Caco-2 (cell line): ENCODE measurements at places on chromosomes 5 and 9. TPM values are rescaled to one million over a fixed set of nuclear protein-coding genes. Genes with fewer than 3 reads are reported as not detected.

DNA sequence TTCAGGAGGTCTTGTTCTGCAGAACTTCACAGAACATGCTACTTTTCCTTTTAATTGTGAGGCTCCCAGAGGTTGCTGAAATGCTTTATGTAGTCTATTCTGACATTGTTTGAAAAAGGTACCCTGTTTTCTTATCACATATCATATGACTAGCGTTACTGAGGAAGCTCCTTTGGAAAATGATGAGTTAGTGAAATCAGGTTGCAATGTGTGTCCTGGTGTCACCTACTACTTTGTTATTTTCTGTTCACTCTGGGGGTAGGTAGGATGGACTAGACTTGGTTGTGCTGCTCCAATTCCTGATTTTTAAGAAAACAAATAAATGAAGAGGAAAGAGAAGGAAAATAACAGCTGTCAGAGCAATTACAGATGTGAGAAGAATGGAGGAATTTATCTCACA, 93.7 kb downstream of the PAPPA start:
- H3K27ac ChIP-seq = no peak overlapping the region
- H3K36me3 ChIP-seq = no peaks in the 10 kb centered on the region
- H3K4me1 ChIP-seq = no peaks in the 10 kb centered on the region
- no peak overlapping the region for H3K4me3 ChIP-seq
- H3K27me3 ChIP-seq = no peaks in the 10 kb centered on the region; the same call in 1 of the 2 replicates

DNA sequence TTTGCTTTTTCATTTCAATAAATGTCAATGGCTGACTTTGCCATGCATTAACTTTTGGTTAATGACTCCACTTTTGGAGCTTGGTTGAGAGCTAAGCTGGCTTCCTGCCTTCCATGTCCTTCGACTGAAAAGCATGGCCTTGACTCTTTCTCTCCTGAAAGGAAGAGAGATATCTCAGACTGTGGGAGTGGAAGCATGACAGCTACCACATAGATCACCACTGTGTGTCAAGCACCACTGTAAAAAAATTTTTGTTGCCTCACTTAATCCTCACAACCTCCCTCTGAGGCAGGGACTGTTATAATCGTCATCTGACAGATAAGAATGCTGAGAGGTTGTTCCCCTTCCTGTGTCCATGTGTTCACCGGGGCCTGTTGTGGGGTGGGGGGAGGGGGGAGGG, 184.8 kb downstream of the RORB start:
- H3K27ac ChIP-seq = no peak overlapping the region
- H3K36me3 ChIP-seq = no peaks in the 10 kb centered on the region
- H3K4me3 ChIP-seq = no peak overlapping the region
- DNase-seq = no peak
- H3K27me3 ChIP-seq = no peaks in the 10 kb centered on the region

GRCh38 chr5:143395638-143396352, 7.7 kb downstream of the NR3C1 start:
- no peaks in the 10 kb centered on the region for H3K36me3 ChIP-seq
- H3K4me1 ChIP-seq = no peaks in the 10 kb centered on the region
- no peak overlapping the region for H3K4me3 ChIP-seq
- DNase-seq = no peak
- H3K27me3 ChIP-seq = no peaks in the 10 kb centered on the region
- no peak overlapping the region for H3K27ac ChIP-seq

DNA sequence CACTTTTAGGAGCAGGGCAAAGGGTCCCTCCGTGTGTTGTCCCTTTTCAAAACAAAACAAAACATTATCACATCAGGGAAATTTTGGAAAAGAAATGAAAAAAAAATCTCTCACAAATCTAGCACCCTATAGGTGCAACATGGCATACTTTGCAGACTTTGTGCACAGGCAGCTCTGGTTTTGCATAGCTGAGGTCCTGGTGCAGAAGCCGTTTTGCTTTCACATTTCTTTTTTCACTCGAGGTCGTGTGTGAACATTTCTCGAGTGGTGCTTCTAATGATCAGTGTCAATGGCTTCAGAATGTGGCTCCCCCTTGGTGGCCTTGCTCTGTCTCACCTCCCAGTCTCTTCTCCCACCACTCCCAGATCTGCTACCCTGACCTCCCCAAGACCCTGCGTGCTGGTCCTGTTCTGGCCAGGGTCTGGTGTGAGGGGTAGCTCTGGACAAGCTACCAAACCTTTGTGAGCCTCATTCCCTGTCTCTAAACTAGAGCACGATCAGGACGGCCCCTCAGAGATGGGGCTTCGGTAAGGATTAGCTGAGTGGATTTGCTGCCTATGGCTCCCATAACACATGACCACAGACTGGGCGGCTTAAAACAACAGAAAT, 258.0 kb downstream of the NSG2 start:
- H3K36me3 ChIP-seq = no peaks in the 10 kb centered on the region
- DNase-seq = no peak
- no peak overlapping the region for H3K27ac ChIP-seq

GRCh38 chr9:79196606-79197005, 375.2 kb upstream of the TLE4 start:
- no peaks in the 10 kb centered on the region for H3K4me1 ChIP-seq
- DNase-seq = no peak
- H3K4me3 ChIP-seq = no peak overlapping the region
- H3K27me3 ChIP-seq = no peaks in the 10 kb centered on the region

DNA sequence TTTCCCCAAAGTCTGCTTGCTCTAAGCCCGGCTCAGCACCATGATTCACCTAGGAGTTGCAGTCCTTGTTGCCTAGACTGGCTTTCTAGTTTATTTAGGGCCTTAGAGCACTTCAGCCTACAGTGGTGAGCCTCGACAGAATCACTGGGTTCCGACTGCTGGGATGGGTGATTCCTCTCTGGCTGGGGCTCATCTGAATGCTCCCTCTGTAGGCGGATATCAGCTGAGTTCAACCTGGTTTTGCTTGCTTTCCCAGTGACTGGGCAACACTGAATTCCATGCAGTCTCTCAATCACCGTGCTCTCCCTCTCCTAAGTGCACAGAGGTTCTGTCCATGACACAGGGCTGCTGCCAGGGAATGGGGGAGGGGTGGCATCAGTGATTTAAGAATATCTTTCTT, 54.1 kb downstream of the OSMR start:
- no peak for DNase-seq
- H3K27me3 ChIP-seq = no peaks in the 10 kb centered on the region
- no peak overlapping the region for H3K27ac ChIP-seq
- no peaks in the 10 kb centered on the region for H3K4me1 ChIP-seq
- no peak overlapping the region for H3K4me3 ChIP-seq

PCDHA12 gene
- not detected in 2 replicates for total RNA-seq

SPATA31D4 gene
- total RNA-seq = not detected in 2 replicates

SMIM33 gene
- not detected in 2 replicates for total RNA-seq

LCN6 gene
- not detected in 2 replicates for total RNA-seq
